ENCODE measurements at places on chromosomes 7 and 10.

- no peak for DNase-seq
Observed at GRCh38 chr10:121601458-121601857, 3.2 kb upstream of the FGFR2 start.

- no peak for DNase-seq
Observed at GRCh38 chr7:141660259-141660658, 41.7 kb downstream of the DENND11 start.

- peak; percentile 66 for DNase-seq
Observed at GRCh38 chr10:110504111-110504735, 6.5 kb downstream of the DUSP5 start.

GRCh38 chr7:148921806-148922205 lies 37.7 kb upstream of the EZH2 start:
- no peak for DNase-seq

GRCh38 chr10:133481657-133482056 lies 27.9 kb downstream of the SCART1 start:
- DNase-seq = no peak

GRCh38 chr7:129108581-129108980 lies 35.9 kb upstream of the TSPAN33 start:
- no peak for DNase-seq

GRCh38 chr7:1422512-1423263 lies 36.6 kb downstream of the MICALL2 start:
- DNase-seq = no peak

DNA sequence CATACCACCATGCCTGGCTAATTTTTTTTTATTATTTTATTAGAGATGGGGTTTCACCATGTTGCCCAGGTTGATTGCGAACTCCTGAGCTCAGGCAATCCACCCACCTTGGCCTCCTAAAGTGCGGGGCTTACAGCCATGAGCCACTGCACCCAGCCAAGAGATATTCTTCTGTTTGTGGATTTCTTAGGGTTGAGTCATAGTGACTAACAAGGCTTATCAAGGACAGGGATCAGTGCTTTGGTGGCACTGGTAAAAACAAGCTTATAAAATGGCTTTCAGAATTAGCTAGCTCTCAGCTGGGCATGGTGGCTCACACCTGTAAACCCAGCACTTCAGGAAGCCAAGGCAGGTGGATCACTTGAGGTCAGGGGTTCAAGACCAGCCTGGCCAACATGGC lies 122.4 kb downstream of the ZNF248 start:
- DNase-seq = no peak

DNA sequence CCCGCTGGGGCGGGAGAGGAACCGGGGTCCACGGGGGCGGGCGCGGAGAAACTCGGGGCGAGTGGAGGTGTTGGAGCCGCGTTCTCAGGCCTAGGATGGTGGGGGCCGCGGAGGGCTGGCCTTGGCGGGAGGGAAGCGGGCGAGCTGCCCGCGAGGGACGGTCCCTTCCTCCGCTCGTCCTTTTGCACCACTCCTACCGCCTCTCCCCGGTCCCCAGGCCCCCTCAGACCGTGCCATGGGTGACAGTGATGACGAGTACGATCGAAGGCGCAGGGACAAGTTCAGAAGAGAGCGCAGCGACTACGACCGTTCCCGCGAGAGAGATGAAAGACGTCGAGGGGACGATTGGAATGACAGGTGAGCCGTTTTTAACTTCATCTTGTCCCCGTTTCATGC lies 451 bp downstream of the SRRT start:
- DNase-seq = no peak

GRCh38 chr10:69327463-69328379 lies 49.4 kb downstream of the HK1 start:
- peak; percentile 47 for DNase-seq

DNA sequence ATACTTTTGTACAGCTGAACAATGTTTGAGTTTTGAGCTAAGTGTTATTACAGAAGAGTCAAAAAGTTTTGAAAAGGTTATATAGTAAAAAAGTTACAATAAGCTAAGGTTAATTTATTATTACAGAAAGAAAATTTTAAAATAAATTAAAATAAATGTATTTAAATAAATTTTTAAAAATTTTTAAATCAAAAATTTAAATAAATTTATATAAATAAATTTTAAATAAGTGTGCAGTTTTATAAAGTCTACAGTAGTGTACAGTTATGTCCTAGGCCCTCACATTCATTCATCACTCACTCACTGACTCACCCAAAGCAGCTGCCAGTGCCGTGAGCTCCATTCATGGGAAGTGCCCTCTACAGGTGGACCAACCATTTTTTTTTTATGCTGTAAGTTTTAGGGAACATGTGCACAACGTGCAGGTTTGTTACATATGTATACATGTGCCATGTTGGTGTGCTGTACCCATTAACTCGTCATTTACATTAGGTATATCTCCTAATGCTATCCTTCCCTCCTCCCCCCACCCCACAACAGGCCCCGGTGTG lies 462.9 kb upstream of the ZMIZ1 start:
- no peak for DNase-seq

GRCh38 chr10:100037758-100038315 lies 28.1 kb upstream of the DNMBP start:
- no peak for DNase-seq

- no peak for DNase-seq
Observed at GRCh38 chr7:124246262-124246863, 213.5 kb upstream of the TMEM229A start.

DNA sequence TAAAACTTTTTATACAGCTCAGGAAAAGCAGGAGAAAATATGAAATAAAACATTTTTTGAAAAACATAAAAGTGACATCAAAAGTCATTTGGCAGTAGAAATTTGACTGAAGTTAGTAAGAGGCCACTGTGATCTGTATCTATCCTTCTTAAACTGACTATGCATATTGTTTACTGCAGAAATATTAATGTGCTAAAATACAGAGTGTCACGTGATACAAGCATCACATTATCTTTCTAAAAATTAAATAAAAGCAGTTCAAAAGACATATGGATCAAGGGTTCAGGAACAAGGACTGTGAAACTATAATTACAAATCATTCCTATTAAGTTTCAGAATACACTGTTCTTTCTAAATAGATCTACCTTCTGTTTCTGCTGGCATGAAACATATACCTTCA lies 33.7 kb downstream of the PARP12 start:
- no peak for DNase-seq

- DNase-seq = no peak
Observed at GRCh38 chr10:118101501-118101900, 54.8 kb upstream of the RAB11FIP2 start.

DNA sequence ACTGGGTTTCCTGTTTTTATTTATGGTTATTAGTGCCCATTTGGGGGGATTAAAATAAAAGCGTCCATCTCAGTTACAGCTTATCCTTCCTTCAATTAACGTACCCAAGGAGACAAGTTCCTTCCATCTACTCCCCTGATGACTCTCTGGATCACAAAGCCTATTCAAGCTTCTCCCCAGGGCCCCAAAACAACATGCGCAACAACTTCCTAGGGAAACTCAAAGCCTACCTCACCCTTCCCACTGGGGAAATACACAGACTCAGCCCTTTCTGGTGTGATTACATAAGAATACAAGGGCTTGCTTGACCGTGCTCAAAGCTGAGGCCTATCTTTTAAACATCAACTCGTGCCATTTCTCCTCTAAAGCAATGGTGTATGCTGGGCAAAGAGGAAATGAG lies 112.4 kb downstream of the CDK6 start:
- DNase-seq = no peak

GRCh38 chr7:37928878-37929277 lies 8.4 kb downstream of the EPDR1 start:
- DNase-seq = no peak

- no peak for DNase-seq
Observed at GRCh38 chr10:33571616-33572015, 237.1 kb upstream of the NRP1 start.

DNA sequence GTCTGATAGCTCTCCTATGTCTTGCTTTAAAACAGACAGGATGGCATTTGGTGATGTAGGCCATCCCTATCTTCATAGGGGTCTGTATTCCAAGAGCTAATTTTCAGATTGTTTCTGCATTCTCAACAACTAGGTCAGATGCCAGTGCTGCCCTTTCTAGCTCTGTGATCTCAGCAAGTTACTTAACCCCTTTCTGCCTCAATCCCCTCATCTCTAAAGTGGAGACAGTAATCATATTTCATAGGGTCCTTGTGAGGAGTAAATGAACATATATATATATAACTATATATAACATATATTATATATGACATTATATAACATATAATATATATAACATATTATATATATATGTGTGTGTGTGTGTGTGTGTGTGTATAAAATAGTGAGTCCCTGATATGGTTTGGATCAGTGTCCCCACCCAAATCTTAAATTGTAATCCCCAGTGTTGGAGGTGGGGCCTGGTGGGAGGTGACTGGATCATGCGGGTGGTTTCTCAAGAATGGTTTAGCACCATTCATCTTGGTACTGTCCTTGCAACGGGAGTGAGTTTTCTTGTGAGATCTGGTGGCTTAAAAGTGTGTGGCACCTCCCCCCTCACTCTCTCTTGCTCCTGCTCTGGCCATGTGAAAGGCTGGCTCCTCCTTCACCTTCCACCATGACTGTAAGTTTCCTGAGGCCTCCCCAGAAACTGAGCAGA lies 45.2 kb downstream of the HIPK2 start:
- no peak for DNase-seq

- DNase-seq = no peak
Observed at GRCh38 chr10:59753267-59753666, at the start of gene MRLN. MRLN (minus strand) TSS chr10:59753455.

DNA sequence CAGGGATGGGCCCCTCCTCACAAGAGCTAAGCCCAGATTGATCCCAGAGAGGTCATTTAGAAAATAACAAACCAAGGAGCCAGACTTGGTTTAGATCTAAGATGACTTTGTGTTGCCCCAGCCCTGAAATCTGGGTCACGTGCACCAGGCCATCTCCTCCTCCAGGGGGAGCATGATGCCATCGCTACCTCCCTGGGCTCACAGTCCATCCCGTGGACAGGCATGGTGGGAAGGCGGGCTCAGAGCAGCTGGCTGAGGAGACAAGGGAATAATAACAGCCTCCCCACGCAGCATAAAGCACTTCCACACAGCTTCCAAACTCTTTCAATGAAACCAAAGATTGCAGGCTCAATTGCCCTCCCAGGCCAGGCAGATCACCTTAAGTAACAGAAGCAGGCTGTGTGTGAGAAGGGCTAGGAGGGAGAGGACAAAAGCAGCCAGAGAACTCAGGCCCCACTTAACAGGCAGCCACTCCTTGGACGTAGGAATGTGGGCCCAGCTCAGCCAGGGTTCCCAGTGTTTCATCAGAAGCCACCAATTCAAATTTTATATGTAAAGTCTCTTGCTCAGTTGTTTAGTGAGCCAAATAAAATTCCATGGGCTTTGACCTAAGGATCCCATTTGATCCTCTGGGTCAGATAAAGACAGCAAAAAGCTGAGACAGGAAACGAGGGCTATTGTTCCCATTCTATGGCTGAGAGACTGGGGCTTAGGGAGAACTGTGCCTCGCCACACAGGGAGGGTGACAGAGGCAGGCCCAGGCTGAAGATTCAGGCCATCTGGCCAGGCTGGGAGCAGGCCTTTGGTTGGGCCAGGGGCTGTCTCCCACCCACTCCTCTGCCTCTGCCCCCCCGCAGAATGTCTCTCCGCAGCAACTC lies 100.2 kb downstream of the COL13A1 start:
- no peak for DNase-seq

GRCh38 chr7:41298409-41298808 lies 404.5 kb downstream of the INHBA start:
- no peak for DNase-seq

DNA sequence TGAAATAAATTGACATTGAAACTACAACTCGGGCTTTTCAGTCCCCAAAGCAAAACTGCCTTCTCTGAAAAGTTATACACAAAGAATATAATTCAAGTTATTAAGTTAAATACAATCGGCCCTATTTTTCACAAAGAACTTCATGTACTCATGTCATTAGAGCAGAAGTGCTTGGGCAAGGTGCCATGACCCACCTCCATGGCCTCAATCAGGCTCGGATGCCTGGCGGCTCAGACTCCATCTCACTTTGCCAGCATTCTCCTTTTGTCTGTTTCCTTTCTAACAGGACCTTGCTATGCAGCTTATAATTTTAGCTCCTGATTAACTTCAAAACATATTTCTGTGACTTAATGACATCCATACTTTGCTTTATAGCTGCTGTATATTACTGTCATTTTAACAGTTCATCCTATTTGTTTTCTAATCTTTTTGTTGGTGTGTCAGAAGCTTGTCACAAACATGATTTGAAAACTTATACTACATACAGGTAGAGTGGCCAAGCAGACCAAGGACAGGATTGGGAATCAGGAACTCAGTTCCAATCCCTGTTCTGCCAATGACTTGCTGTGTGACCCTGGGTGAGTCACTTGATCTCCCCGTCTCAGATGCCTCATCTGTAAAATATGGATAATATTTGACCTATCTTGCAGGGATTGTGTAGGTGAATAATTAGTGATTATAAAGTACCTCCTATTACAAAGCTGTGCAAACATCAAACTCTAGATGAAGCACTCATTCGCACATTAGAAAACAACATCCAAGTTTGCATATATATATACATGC lies 60.8 kb upstream of the ITGA8 start:
- DNase-seq = no peak

DNA sequence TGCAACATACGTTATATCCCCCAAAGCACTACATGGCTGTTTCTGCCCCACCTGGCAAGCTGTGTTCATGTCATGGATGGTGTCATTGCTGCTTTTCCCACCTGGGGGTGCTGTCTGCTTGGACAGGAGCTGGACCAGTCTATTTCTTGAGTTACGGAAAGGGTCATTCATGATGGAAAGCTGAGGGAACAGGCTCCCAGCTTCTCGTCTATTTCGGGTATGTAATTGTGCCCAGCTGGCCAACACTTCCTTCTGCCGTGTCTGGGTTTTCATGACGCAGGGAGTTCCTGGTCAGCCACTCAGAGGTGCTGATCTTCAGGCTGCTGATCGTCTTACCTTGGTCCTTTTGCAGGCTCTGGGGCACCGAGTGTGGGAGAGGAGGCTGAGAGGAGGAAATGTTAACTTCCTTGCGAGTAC lies 8.6 kb downstream of the BTBD16 start:
- DNase-seq = no peak

- DNase-seq = no peak
Observed at GRCh38 chr10:26516540-26517101, 78.5 kb downstream of the APBB1IP start.

GRCh38 chr10:60384708-60385398 lies 4.8 kb downstream of the ANK3 start:
- no peak for DNase-seq

DNA sequence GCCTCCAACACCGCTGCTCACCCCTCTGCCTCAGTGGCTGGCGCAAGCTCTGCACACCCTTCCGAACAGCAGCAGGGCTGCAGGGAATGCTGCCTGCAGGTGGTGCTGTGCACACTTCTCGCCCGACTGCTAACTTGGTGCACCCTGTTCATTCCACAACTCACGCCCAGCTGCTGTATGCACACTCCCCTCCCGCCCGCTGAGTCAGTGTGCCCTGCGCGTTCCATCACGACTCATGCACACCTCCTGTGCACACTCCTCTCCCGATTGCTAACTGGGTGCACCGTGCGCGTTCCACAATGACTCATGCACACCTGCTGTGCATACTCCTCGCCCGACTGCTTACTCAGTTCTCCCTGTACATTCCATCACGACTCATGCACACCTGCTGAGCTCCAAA lies 21.5 kb downstream of the ADARB2 start:
- DNase-seq = peak; percentile 72

GRCh38 chr7:151940048-151940811 lies 16.0 kb upstream of the GALNTL5 start:
- no peak for DNase-seq

Measured in GM06990 (cell line).